ENCODE measurements at places on chromosomes 7 and 10.

DNA sequence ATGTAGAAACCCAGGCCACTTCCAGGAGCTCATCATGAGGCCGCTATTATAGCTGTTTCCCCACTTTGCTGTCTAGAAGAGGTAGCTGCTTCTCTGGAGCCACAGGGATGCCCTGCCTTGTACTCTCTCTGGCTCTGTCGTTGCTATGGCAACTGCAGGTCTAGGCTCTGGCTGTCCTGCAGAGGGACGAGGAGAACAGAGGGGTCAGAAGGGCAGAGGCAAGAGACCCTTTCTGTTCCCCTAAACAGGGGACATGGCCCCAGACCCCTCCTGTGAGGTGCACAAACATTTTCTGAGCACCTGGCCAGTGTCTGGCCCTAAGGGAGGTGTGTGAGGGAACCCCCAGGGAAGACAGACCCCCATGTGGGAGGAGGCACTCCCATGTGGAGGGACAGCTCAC, 31.4 kb downstream of the ITPRIP start:
- DNase-seq, result no peak

DNA sequence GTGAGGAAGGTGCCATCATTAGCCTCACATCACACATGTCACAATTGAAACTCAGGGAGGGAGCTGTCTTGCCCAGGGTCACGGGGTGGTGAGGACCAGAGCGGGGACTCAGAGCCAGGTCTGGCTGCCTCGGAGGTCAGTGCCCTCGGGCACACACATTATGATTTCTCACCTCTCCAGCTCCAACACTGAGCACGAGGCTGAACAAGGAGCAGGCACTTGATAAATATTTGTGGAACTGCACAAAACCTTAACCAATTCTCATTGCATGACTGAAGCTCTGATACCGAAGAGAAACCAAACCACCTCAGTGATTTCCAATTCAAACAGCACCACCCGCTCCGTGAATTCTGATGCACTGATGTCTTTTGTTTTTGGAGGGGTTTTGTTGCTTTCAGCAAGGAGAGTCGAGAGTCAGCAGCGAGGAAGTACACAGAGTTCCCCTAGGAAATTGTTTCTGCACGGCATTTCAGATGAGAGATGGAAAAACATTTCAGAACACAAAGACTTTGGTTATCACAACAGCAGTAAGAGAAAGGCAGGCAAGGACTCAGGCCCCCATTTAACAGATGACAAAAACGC, 55.3 kb upstream of the ZMIZ1 start:
- DNase-seq, result no peak

DNA sequence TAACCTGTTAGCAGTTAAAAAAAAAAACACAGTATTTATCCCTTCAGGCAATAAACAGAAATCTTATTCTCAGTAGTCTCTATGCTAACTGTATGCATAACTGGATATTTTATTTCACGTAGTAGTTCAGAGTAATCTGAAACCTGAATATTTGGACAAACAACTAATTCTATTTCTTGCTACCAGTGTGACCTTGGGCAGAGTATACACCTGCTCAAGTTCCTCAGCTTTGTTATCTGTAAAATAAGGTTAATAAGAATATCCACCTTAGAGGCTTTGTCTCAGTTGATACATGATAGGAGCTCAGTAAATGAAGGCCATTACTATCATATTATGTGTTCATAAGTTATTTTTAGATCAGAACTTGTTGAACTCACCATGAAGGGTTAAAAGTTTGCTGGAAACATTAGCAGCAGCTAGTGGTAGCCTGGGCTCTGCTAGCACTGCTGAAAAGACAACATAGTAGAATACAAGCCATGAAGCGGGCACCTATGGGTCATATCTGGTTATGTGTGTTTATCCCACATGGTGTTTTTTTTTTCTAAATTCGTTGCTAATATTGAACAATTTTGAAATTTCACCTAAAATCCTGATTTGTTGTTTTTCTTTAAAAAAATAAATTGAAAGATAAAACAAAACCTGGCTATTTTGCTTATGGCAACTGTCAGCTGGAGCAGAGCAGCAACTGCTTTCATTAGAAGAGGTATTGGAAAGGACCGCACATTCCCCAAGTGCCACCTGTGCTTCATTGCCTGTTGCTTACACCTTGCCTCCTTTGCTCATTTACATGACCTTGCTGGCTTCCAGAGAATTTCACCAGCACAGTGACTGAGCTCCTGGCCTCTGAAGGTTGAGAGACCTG, 303.0 kb downstream of the PRKG1 start:
- DNase-seq, result no peak

GRCh38 chr7:157503229-157503628, 166.4 kb downstream of the DNAJB6 start:
- no peak for DNase-seq

- DNase-seq, result no peak
These were observed 25.0 kb downstream of the POU6F2 start for GRCh38 chr7:39002755-39003154.

DNA sequence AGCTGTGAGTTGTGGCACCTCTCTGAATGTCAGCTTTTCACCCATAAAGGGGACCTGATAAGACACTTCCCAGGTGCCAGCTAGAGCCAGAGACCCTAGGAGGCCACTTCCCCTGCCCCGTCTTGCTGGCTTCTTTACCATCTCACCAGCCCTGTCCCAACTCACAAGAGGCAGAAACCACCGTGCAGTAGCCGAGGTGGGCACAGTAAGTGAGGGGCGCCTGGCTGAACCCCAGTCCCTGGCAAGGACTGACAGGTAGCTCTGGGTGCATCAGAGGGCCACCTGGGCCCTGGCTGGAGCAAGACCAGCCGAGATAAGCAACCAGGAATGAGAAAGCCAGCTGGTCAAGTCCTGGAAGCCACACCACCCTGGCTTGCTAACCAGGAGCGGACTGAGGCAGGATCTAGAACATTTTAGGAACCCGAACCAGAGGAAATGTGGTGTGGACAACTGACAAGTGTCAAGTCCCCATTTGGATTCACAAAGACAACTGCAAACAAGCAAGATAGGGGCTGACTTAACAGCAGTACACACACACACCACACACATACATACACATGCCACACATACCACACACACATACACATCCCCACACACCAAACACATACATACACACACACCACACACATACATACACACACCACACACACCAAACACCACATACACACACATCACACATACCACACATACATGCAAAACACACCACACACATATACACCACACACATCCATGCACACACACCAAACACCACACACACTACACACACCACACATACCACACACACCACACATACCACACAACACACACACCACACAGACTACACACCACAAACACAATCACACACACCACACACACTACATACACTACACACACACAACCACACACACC, 20.8 kb downstream of the OGDHL start:
- no peak for DNase-seq

DNA sequence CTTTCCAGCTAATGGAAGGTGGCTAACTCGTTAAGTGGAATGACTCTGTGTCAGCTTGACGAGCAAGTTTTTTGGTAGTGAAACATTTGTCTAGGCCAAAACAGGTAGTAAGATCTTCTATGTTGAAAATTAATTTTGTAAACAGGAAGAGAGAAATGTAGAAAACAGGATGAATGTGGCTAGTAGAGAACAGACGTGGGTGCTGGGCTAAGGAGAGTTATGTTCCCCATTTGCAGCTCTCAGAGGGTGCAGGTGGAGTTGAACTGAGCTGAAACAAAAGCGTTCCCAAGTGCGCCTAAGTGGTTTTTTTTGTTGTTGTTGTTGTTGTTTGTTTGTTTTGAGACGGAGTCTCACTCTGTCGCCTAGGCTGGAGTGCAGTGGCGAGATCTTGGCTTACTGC, 59.5 kb upstream of the SRPK2 start:
- no peak for DNase-seq

DNA sequence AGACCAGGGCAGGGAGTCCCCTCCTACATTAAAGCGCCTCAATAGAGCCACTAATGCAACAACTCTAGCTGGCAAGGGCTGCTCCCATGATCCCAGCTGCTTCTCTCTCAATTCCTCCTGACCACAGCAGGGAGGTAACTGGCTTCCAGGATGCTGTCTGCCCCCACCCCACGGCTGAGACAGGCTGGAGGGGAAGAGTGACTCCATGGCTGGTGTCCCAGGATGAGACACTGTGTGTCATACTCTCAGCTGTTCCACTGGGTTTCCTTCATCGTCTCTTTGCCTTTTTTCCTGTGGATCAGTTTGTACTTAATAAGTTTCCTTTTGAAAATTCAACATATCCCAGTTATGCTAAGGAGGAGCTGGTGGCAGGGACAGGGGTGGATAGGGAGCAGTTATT, 27.7 kb upstream of the MYH16 start:
- DNase-seq, result no peak

DNA sequence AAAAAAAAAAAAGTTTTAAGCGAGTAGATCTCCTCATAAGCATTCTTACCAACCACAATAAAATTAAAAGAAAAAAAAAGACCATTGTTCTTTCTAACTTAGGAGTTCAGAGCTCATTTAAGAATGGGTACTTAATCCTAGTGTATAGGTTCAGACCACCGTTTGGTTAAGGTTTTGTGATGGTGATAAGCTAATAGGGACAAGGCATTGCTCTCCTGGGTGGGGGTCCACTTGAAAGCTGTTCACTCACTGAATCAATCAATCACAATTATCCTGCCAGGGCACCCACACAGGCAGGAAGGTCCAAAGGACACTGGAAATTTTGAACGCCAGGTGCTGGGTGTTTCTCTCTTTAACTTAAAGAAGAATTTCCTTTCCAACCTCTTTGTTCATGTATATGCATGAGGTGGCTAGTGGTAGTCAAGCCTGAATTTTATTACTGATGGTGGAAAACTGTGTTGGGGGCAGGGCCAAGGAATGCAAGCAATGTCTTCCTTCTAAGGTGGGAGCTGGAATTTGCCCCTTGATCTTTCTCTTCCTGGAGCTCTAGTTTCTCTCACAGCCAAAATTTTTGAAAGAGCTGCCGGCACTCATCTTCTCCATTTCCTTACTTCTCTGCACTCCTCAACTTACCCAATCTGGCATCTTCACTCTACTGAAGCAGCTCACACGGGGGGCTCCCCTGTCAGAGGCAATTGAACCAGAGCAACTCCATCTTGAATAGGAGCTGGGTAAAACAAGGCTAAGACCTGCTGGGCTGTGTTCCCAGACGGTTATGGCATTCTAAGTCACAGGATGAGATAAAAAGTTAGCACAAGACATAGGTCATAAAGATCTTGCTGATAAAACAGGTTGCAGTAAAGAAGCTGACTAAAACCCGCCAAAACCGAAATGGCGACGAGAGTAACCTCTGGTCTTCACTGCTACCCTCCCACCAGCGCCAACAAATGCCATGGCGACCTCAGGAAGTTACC, 7.5 kb upstream of the FAM131B start:
- no peak for DNase-seq

GRCh38 chr10:33271969-33272583, 62.4 kb downstream of the NRP1 start:
- no peak for DNase-seq

- no peak for DNase-seq
These were observed 32.3 kb downstream of the RPS24 start for GRCh38 chr10:78066012-78066411.

- DNase-seq, result no peak
These were observed 61.0 kb downstream of the RASGEF1A start for GRCh38 chr10:43205681-43206390.
